ENCODE measurements at places on chromosomes 6 and 20.

GRCh38 chr6:163806755-163807499, 392.4 kb downstream of the QKI start:
- no peak for DNase-seq

- DNase-seq = no peak
Measured at GRCh38 chr6:19552588-19552987, 284.6 kb upstream of the ID4 start.

- no peak for DNase-seq
Measured at GRCh38 chr20:47588158-47588557, 86.5 kb downstream of the NCOA3 start.

- DNase-seq = peak; percentile 70
Measured at GRCh38 chr6:137867685-137868509, 838 bp downstream of the TNFAIP3 start.

GRCh38 chr6:150238846-150239407, 96.1 kb downstream of the PPP1R14C start:
- DNase-seq = no peak

GRCh38 chr6:145878591-145879295, 64.1 kb upstream of the FBXO30 start:
- DNase-seq = no peak

GRCh38 chr6:101236709-101237108, 156.8 kb upstream of the GRIK2 start:
- no peak for DNase-seq

- DNase-seq = no peak
Measured at GRCh38 chr6:134531188-134531551, 213.3 kb upstream of the SGK1 start.

GRCh38 chr6:105320271-105320670, 82.6 kb downstream of the PREP start:
- no peak for DNase-seq

DNA sequence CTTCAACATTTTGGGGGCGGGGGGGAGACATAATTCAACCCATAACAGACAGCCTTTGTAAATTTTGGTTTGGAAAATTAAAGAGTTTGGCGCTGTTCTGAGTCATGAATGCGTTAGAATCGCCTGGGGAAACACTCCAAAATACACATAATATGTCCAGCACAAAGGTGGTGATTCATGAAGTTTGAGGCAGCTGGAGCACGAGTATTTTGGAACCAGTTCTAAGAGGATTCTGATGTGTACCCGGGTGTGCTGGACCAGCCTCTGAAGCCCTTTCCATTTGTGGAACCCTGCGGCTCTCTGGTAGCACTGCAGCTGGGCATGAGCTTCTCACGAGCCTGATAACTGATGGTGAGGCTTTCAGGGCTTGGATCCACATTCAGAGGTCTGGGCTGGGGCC, 4.7 kb downstream of the GMPR start:
- DNase-seq = no peak

- no peak for DNase-seq
Measured at GRCh38 chr6:163354085-163354484, 60.4 kb upstream of the QKI start.

DNA sequence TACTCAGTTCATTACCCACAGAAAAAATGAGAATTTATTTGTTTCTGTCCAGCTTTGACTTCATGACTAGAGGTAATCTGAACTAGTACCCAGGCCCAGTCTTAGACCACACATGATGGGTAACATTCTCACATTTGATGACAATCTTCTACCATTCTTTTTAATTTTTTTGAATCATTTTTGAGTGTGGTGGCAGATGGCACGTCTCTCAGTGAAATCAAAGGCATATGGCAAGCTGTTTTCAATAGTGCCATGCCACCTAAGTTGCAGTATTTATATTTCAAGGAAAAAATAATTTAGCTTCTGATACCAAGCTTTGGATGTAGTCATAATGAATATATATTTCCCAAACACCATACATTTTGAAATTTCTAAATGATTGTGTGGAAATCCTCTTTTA, 88.8 kb upstream of the HS3ST5 start:
- DNase-seq = no peak

- no peak for DNase-seq
Measured at GRCh38 chr20:35174458-35175216, 2.8 kb downstream of the PROCR start.

DNA sequence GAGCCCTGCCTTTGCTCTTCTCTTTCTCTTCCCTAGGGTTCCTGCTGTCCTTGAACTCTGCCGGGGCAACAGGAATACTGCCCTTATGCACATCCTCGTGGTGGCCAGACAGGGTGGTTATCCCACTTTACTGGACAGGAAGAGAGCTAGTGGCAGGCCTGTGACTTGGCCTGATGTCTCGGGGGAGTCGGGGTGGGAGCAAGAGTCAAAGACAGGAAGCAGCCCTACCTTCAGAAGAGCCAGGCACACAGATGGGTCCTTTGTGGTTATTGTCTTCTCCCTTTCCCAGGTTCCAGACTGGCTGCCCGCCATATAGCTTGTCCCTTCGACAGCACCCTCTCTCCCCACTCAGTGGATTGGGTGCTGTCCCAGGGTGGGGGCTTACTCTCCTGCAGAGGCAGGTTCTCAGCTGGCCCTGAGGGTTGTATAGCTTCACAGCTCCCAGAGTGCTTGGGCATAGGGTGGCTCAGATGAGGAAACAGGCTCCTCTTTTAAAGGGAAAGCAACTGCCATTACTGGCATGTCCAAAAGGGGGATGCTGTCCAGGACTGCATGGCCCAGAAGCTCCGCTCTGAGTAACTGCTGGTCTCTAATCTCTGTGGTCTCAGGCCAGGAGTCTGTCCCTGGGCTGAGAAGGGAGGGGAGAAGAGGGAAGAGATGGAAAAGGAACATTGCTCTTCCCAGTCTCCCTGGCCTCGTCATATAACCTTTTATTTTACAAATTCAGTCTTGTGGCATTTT, 17.3 kb downstream of the PLCG1 start:
- no peak for DNase-seq

DNA sequence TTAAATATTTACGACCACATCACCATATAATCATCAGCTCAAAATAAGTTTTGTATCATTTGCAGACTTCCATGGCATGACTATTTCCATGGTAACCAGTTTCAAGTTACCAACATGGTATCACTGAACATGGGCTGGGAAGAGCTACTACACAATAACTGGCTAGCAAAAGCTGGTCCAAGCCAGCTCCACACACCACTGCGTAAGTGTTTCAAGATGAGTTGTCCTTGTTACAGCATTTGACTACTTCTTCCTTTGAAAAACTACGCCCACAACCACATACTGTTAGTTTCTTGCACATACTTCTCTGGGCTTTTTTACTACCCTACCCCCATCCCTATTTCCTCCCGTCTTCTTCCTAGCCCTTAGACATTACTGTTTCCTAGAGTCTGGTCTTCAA, 8.5 kb downstream of the CD164 start:
- peak; percentile 74 for DNase-seq

- DNase-seq = no peak
Measured at GRCh38 chr6:163985710-163986109, 571.2 kb downstream of the QKI start.

DNA sequence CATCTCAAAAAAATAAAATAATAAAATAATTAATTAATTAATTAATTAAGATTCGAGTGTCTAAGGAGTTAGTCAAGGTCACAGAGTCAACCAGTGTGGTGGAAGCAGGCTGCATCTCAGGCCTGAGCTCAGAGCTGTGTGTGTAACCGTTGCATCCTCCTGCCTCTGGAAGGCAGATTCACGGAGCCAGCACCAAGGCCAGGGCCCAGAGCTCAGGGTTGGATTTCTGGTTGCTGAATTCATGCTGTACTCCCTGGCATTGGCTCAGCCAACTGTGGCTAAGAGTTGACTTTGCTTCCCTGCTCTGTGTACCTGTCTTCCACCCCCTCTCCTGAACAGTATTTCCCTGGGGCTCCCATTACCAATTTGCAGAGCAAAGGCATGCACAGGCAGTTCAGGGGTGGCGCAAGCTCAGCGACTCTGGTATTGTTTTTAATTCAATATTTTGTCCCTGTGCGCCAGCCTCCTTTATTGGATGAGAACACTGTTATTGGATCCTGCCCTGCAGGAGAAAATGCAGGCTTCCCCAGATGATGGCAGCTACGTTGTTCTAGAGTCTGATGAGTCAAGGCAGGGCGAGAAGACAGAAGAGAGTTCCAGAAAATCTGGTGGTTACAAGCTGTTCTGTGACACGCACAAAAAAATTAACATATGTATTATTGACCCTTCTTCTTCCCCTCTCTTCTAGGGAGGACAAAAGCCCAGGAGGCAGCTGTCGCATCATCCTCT, 12.3 kb upstream of the CTNNBL1 start:
- no peak for DNase-seq

DNA sequence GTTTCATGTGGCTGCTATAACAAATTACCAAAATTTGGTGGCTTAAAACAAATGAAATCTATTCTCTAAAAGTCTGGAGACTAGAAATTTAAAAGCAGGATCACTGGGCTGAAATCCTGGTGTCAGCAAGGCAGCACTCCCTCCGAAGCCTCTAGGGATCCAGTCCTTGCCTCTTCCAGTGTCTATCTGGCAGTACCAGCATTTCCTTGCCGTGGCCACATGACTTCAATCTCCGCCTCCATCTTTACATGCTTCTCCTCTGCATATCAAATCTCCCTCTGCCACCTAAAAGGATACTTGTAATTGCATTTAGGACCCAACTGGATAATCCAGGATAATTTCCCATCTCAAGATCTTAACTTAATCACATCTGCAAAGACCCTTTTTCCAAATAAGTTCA, 30.2 kb downstream of the ARHGAP18 start:
- no peak for DNase-seq

DNA sequence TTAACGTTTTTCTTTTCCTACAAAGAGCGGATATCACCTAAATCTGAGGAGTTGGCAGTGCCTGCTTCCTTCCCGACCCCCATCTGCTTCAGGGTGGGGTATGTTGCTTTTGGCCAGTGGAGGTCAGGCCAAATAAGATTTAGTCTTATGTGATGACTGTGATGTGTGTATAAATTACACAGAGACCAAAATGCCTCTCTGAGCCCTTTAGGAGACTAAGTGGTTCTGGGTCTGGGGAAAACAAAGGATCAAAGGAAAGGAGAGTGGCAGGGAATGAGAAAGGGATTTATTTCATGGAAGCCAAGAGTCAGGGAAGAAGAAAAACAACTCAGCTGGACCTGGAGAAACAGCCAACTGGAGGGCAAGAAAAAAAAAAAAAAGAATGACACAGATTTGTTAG, 39.1 kb upstream of the TBC1D7 start:
- no peak for DNase-seq

- DNase-seq = no peak
Measured at GRCh38 chr20:48776306-48776705, 51.5 kb downstream of the PREX1 start.

GRCh38 chr6:127966616-127967015, 65.8 kb upstream of the THEMIS start:
- no peak for DNase-seq

GRCh38 chr6:116221911-116222310, 32.0 kb downstream of the TSPYL4 start:
- no peak for DNase-seq

DNA sequence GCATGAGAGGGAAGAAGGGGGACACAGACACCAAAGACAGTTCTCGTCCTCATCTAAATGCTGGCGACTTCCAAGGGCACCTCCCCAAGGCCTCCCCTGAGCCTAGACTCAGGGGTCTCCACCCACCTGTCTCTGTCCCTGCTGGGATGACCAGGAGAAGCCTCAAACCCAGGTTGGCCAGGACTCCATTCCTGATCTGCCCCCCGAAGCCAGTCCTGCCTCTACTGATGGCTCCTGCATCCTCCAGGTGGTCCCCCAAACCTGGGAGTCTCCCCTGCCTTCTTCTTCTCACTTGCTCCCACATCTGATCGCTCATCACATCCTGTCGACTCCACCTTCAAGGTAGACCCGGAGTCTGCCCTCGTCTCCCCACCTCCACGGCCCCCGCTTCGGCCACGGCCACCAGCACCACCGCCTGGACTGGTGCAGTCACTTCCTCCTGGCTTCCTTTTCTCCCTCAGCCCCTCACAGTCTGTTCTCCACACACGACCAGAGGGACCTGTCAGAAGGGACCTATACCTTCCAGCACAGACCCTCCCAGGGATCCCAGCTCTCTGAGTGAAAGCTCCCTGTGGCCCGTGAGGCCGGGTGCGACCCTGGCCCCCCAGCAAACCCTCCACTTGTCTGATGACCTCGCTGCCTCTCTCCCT, 92.1 kb downstream of the CEBPB start:
- DNase-seq = no peak

DNA sequence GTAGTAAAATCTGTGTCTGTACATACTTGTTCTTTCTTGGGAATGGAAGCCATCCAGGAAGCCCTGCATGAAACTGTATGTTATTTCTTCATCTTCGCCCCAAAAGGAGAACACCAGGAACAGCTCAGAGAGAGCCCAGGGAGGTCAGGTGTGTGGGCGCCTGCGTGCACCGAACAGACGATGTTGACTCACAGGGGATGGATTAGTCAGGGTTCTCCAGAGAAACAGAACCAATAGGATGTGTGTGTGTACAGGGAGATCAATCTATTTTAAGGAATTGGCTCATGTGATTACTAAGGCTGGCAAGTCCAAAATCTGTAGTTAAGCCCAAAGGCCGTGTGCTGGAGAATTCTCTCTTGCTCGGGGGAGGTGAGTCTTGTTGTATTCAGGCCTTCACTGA, 45.7 kb downstream of the RNASET2 start:
- peak; percentile 23 for DNase-seq

DNA sequence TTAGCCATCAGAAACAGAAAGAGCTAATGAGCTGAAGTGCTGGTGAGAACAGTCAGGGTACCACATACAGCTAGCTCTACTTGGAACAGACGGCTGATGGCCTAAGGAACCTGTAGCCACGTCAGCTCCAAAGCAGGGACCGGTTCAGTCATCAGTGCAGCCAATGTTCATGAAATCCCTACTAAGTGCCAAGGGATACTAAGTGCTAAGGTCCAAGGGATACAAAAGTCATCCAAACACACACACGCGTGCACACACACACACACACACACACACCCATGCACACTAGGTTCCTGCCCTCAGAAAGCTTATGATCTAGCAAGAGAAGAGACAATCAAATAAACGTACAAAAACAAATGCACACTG, 53.6 kb downstream of the MAP3K5 start:
- DNase-seq = no peak

DNA sequence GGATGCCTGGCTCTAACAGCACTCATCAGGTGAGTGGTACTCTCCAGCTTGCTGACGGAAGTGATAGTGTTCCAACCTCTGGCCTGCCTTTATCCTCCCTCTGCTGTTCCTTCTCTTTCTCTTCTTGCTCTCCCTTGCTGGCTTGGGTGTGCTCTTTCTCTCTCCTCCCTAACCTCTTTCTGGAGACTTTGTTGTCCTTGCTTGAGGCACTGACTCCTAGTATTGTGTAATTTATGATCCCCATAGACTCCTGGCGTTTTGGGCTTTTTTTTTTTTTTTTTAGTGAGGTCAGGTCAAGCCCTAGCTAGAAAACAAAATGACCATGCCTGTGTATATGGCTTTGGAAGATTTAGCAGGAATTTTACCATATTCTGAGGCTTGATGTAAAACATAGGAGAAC, 84.7 kb upstream of the MRAP2 start:
- no peak for DNase-seq

DNA sequence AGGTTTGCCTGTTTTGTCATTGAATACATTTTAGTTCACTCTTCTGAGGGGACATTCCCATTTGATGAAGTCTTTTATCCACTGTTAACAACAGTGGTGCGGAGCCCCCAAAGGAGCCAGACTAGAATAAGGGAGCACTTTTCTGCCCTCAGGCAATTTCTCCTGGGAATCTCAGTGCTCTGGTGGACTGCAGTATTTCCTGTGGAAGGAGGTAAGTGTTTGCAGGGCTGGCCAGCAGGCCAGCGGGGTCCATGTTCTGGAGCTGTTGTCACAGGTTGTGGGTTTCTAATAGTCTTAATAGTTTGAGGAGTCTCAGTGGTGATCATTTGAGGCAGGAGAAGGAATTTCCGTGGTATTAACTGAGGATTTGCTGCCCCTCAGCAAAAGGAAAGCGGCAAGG, 83.5 kb downstream of the ASXL1 start:
- DNase-seq = no peak

All from activated naive CD4-positive, alpha-beta T cell treated with anti-CD3 and anti-CD28 coated beads for 36 hours (primary cell).